Brain pericyte (primary cell): ENCODE measurements at places on chromosomes 4 and X.

DNA sequence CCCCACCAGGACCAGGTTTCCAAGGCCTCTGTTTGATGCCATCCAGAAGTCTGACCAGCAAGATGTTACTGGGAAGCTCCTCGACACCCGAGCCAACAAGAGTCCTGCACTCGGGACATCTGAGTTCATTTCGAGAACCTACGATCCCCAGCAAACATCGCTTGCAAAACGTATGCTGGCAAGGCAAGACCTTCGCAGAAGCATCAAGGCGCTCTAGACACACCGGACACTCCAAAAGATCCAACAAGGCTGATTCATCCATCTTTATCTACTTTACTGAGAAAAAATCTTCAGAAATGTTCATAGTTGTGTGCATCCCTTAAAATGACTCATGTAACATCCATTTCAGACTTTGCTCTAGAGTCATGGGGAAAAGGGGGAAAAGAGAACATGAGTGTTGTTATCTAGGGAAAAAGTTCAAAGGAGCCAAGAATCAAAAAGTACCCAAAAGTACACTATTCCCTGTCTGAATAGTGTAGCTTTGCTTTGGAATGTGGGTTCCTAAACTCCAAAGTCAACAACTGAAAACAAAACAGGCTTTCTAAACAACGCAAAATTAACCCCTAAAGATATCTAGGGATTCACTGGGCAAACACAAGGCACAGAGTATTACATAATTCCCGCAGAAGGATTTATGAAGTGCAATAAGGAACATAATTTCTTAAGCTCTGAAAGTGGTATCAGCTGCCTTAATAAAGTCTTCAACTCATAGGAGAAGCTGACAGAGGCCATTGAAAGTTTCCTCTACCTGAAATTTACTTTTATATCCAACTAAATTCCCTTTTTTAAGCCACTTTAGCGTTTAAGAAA, 1.6 kb downstream of the SH3RF1 start:
- DNase-seq: no peak

DNA sequence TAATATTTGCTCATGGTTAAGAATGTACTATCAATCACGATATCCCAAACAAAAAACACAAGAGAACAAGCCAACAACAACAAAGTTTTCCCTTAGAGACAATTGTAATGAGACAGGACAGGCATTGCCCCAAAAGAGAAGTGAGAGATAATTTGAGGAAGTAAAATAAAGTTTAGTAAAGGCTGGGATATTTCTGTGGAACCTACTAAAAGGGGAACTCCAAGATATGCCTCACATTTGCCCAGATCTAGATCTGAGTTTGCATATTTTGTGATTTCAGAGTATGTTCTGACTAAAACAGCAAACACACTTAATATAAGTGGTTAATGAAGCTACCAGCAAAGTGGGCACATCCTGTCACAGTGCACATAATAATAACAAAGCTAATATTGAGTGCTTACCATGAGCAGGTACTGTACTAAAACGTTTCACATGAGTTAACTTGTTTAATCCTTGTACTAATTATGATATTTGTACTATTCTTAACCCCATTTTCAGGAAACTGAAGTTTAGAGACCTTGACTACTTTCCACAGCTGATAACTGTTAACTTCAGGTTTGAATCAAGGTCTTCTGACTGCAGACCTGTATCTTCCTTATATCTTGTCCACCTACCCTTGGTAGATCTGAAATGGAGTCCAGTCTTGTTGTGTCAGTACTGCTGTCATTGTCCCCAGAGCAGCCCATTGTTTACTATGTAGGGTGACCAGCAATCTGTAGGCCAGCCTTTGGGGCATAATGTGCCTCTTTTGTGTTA, 26.0 kb upstream of the BMP2K start:
- no peak for DNase-seq

DNA sequence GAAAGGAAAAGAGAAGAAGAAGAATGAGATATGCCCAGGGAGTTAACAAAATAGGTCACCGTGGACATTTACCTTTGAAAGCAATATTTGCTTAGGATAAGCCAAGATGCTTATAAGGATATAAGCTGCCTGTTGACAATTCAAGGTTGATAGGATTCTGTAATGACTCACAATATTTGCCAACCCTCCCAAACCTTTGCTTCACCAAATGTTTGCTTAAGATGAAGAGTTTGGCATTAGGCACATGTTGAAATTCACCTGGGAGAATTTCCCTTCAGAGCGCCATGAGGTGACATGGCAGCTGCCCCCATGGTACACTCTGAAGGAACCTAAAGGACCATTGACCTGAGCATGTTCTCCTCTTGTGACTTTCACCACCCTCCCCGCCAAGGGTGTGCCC, 4.6 kb downstream of the PALLD start:
- DNase-seq: no peak

DNA sequence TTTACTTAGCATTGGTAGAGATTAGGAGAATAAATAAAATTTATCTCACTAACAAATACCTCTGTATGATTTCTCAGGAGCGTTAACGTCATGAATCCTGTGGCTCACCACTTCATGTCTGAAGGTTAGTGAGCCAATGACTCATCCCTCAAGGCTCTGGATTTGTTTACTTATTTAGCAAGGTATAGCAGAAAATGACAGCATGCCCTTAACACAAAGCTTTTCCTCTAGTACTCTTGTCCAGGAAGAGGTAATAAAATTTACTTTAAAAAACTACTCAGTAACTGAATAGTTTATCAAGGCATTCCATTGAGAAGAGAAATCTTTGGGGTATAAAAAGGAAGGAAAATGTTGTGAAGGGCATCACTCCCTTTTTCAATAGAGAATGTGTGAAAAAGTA, 823.8 kb downstream of the CCSER1 start:
- no peak for DNase-seq

- no peak for DNase-seq
Measured at GRCh38 chrX:136745215-136746173, 35.2 kb downstream of the ARHGEF6 start.

GRCh38 chr4:113474017-113474416, 287.5 kb downstream of the CAMK2D start:
- no peak for DNase-seq

DNA sequence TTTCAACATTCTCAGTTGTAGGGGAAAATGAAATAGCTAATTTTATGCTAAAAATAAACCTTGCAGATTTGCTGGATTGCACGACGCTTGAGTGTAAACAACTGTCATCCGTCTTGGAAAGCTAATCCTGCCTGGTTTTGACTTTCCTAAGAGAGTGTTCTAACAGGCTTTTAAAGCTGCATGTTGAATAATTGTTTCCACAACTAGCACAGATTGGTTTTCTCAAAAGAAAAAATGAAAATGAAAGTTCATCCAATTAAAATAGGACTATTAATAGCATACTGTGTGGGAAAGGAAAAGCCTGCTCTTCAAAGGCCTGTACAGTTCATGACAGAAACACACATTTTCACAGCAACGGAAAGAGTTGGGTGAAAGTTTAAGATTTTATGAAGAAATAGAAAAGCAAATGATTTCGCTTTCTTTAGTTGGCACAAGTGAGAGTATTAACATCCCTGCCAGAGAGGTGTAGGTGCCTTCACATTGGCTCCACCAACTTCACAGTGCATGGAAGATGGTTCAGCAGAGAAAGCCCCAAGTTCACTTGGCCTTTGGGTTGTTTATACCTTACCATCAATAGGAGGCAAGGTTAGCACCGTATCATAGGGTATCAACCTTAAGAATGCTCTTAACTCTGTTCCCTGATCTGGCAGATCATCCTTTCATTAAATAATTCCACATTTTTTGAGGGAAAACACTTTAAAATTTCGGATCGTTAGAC, 140.0 kb upstream of the GUCY1A1 start:
- no peak for DNase-seq

DNA sequence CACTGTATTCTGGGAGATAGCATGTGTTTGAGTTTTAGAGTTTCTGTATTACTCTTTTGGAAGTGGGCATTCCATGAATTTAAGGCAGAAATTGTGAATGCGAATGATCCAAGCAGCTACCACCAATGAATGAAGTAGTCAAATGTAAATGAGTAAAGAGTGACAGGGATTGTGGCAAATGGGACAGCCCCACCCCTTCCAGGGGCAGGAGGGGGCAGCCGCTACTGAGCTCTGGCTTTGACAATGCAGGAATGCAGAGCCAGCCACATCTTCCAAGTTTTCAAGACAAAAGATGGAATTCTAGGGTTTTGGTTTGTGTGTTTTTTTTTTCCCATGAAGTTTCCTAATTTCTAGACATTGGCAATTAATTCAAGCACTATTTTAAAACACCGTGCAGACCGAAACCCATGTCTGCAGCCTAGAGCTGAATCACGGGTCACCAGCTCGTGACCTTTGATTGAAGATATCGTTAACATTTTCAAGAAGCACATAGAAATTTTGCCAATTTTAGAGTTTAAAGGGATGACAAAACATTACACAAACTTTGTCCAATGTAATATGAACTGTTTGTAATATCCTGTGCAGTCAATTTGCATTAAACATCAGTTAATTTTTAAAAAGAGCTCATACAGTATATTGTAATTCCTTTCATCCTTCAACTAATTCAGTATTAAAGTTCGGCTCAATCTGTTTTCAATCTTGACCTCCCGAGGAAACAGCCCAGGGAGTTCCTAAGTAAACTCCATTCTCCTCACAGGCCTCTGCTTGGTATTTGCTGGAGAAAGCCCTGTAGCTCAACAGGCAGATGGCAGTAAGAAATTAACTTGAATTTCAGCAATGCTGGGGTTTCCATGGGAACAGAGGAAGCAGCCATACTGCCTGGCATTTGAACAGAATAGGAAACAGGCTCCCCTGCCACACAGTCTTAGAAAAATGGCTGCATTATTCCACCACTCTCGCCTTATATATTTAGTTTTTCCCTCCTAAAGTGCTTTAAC, 83.4 kb downstream of the UCHL1 start:
- no peak for DNase-seq

- DNase-seq: no peak
Measured at GRCh38 chr4:137467537-137467936, 64.8 kb downstream of the PCDH18 start.

GRCh38 chr4:37868238-37868637, 22.6 kb upstream of the TBC1D1 start:
- DNase-seq: no peak

DNA sequence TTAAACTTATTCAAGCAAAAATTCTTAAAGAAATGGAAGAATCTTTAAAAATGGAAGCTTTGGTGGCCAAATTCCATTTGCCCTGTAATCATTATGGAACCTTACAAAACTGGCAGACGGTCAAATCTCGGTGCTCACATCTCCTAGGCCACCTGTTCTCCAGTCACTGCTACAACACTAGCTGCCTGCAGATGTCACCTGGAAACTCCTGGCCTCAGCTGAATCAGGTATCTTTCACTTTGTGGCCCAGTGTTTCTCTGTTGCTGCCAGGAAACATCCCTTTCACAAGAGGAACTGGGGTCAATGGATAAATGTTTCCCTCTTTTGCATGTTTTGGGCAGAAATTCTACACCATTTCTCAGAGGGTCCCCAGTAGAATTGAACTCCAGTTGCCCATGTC, 4.2 kb upstream of the CXCL3 start:
- no peak for DNase-seq

GRCh38 chrX:28581522-28581921, 5.7 kb upstream of the IL1RAPL1 start:
- no peak for DNase-seq
